Endodermal cell (in vitro differentiated cells): ENCODE measurements at places on chromosomes 2 and 18.

- DNase-seq = no peak
Measured at GRCh38 chr2:102486941-102487702, 14.1 kb downstream of the SLC9A4 start.

DNA sequence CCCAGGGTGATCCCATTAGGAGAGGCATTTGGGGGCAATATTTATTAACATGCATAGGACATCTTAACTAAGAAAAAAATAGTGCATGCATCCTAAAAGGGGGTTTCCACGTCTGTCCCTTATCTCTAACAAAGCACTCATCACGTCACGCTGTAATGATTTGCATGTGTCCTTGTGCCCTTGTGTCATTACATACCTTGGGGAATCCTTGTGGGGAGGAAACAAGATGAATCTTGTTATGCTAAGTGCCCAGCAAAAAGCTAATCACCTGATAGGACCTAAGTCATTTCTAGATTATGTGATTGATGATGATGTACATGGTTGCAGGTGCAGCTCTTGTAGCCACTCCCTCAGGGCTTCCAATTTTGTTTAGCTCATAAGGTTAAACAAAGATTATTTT lies 250.9 kb downstream of the FBXO15 start:
- no peak for DNase-seq

- DNase-seq = no peak
Measured at GRCh38 chr2:10322973-10323372, 20.3 kb downstream of the HPCAL1 start.

- no peak for DNase-seq
Measured at GRCh38 chr2:60278906-60279305, 274.5 kb downstream of the BCL11A start.

DNA sequence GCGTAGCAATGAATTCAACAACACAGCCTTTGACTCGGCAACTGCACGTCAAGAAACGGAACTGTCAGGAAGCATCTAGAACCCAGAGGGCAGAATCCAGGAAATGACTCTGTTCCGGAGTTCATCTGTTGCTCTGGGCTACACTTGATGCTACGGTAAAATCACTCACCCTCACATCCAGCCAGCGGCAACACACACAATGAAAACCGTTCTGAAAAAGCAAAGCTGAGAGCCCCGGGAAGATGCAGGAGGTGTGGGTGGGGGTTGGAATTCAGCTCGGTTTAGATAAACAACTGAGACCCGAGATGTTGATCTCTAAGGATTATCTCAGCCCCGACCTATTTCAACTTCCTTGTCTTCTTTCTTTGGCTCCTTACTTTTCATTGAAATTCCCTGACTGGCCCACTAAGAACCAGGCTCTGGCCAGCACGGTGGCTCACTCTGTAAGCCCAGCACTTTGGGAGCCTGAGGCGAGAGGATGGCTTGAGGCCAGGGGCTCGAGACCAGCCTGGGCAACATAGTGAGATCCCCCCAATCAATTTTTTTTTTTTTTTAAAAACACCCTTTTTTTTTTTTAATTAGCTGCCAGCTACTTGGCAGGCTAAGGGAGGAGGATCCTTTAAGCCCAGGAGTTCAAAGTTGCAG lies 13.3 kb upstream of the RAB17 start:
- peak; percentile 85 for DNase-seq

GRCh38 chr2:567865-568638 lies 109.2 kb downstream of the TMEM18 start:
- DNase-seq = no peak

GRCh38 chr2:211957799-211958198 lies 580.8 kb downstream of the ERBB4 start:
- DNase-seq = no peak

- DNase-seq = no peak
Measured at GRCh38 chr18:54775686-54776085, 52.6 kb upstream of the RAB27B start.
